Activated CD4-positive, alpha-beta T cell treated with anti-CD3 and anti-CD28 coated beads, Interleukin-2, amount 50 U/mL, for 48 hours (primary cell): ENCODE measurements at places on chromosomes 1 and 21.

DNA sequence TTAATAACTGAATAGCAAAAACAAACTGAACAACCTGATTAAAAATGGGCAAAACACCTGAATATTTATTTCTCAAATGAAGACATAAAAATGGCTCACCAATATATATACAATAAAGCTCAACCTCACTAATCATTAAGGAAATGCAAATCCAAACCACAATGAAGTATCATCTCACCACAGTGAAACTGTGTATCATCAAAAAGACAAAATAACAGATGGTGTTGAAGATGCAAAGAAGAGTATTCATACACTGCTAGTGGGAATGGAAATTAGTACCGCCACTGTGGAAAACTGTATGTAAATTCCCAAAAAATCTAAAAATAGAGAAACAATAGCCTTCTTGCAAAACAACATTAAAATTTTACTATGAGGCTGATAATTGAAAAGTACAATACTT is 1660.1 kb upstream of the B3GALT2 start:
- no peak for DNase-seq

GRCh38 chr1:153795330-153795837 is 20.2 kb downstream of the SLC27A3 start:
- DNase-seq = no peak

DNA sequence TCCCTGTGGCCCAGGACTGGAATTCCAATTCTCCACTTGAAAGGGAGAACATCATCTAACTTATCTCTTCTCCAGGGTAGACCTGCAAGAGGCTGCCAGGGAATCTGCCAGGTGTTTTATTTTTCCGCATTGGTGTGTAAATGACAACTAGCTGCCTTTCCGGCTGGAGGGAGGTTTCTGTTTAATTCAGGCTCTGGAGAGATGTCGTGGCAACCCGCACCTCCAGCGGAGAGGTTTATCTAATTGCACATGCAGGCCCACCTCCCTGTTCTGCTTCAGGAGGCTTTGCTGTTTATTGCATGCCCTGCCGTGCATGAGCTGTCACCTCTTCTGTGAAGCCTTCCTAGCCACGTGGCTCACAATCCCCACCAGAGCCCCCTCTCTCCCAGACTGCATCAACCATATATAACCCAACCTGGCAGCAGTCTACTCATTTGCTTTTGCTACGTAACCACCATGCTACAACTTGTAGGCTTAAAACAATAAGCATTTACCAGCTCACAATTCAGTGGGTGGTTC is 151.6 kb downstream of the C1orf94 start:
- no peak for DNase-seq

GRCh38 chr1:172343240-172344160 is 77.0 kb upstream of the C1orf105 start:
- DNase-seq = no peak

GRCh38 chr1:16205334-16205671 is 7.1 kb downstream of the ARHGEF19 start:
- no peak for DNase-seq
